CD8-positive, alpha-beta T cell (primary cell): ENCODE measurements at places on chromosomes 12 and 14.

DNA sequence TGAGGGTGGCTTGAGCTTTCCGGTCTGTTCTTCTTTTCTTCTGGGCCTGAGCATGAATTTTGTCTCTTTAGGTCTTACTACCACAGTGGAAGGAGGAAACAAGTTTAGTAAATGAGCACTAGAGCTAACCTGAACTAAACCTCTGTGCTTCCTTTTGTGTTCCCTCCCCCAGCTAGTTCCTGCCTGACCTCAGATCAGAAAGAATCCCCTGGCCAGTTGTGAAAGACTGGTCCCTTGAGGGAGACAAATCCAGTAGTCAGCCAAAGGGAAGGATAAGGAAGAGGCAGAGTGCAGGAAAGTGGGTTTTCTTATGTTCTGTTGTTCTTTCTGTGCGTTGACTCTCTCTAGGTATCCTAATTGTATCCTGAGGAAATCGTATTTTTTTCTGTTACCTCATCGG is 17.5 kb downstream of the ZNF664 start:
- no peak for DNase-seq

GRCh38 chr14:95346820-95347219 is 27.1 kb upstream of the CLMN start:
- no peak for DNase-seq

DNA sequence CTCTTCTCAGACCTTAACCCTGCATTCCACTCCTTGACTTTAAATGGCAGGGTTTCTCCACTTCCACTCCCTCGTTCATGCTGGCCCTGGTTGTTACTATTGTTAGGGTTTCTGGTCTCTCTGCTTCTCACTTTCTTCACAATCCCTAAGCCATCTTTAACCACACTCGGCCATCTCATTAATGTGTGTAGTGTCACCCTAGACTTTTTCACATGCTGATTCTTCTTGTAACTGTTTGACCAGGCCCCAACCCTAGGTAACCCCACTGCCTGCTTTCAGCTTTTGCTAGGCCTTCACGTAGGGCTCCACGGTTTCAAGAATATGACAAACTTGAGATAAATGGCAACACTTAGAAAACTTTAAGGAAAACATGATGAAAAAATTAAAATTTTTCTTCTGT is 195.1 kb downstream of the IPO8 start:
- no peak for DNase-seq

- no peak for DNase-seq
Measured at GRCh38 chr12:39064708-39065107, 159.3 kb upstream of the CPNE8 start.

GRCh38 chr14:68766299-68767247 is 26.3 kb downstream of the ZFP36L1 start:
- DNase-seq: no peak

DNA sequence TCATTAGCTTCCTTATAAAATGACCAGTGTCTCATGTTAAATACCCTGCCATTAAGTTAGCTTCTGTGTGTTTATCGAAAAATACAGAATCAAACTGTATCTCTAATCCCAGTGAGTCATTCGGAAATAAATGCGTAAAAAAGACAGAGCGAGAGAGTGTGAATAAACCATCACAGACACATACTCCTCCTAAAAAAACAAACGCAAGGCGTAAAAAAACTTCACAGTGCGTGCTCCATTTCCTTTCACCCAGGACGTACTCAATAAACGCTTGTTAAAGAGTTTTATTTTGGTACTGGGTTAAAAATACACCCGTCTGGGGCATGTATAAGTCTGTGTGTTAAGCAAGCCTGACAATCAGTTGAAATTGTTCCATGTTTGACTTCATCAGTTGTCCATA is 58.8 kb upstream of the ISM2 start:
- DNase-seq: no peak

DNA sequence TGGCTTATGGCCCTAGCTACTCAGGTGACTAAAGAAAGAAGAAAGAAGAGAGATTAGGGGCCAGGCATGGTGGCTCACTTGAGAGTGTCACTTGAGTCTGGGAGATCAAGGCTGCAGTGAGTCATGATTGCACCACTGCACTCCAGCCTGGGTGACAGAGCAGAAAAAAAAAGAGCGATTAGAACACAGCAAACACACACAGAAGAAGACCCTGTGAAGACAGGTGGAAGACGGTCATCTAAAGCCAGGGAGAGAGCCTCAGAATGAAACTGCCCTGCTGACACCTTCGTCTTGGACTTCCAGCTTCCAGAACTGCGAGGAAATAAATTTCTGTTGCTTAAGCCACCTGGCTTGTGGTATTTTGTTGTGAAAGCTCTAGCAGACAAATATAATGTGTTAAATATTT is 17.5 kb upstream of the PPP1CC start:
- DNase-seq: no peak

- no peak for DNase-seq
Measured at GRCh38 chr14:38208618-38209562, 1.2 kb downstream of the SSTR1 start.

- DNase-seq: no peak
Measured at GRCh38 chr12:5648692-5649359, 216.9 kb downstream of the NTF3 start.

DNA sequence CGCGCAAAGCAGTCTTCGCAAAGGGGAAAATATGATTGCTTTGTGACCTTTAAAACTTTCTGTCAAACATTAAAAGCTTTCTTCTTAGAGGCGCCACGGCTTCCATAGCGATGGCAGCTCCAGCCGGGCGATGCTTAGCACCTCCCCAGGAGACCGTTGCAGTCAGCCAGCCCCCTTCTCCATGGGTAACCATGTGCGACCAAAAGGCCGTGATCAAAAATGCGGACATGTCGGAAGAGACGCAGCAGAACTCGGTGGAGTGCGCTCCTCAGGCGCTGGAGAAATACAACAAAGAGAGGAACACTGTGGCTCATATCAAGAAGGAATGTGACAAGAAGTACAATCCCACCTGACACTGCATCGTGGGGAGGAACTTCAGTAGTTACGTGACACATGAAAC is 12.7 kb upstream of the STON2 start:
- DNase-seq: no peak

- no peak for DNase-seq
Measured at GRCh38 chr12:26798023-26798422, 35.0 kb downstream of the ITPR2 start.

DNA sequence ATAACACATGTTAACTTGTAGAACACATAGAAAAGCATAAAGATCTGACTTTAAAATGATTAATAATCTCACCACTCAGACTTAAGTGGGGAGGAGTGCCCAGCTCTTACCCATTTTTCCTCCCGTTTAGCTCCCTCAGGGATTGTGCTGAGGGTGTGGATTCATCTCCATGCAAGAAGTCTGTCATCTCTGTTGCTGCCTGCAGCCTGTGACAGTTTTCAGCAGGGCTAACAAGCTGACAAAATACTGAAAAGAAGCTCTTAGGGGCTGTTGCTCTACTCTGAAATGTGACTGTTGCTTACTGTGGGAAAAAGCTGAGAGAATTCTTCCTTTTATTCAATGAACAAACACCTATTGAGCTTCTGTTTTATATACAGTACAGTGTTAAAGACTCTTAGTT is 216.2 kb downstream of the CPNE8 start:
- no peak for DNase-seq

GRCh38 chr12:127398016-127398710 is 868.8 kb upstream of the TMEM132C start:
- DNase-seq: no peak

GRCh38 chr12:116620124-116620491 is 60.9 kb downstream of the MAP1LC3B2 start:
- no peak for DNase-seq

- no peak for DNase-seq
Measured at GRCh38 chr14:52988139-52988538, 37.3 kb upstream of the FERMT2 start.

DNA sequence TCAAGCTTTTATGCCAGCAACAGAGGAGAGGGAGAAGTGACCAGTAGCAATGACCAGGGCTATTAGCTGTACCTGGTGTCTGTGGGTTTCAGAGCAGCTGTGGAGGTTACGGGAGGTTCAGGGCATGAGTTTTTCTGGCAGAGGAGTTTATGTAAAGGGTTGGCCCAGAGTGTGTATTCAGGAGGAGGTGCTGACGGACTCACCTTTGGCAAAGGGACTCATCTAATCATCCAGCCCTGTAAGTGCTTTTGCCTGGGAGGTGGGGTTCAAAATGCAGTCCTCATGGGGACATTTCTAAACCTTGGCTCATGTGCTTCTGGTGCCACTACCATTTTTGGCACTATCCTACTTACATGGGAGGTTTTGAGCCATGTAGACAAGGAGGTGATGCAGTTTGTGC is 95.3 kb downstream of the DAD1 start:
- DNase-seq: no peak

DNA sequence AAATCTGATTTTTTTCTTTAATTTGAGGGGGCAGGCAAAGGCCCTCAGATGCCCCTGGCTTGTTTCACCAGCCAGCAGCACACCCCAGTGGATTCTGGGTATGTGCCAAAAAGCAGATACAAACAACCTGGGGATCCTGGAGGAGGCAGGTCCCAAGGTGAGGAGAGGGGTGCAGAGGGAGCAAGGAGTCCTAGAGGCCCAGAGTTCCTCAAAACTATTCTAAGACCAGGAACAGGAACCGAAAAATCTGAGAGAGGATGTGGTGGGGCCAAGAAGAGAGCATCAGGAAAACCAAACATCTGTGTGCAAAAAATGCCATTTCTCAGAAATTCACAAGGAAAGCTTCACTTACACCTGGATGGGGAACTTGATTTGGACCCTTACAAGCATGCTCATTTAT is 8.2 kb downstream of the KCNA5 start:
- no peak for DNase-seq

DNA sequence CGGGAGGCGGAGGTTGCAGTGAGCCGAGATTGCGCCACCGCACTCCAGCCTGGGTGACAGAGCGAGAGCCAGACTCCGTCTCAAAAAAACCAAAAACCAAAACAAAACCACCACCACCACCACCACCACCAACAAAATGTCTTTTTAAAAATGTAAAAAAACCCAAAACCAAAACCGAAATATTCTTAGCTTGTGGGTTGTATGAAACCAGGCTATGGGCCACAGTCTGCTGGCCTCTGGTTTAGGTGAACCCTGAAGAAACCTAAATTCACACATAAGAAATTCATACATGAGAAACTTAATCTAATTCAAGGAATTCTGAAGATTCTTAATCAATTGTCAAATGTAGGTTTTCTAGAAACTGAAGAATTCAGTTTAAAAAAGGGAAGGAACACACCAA is 37.6 kb downstream of the INSM2 start:
- DNase-seq: no peak

DNA sequence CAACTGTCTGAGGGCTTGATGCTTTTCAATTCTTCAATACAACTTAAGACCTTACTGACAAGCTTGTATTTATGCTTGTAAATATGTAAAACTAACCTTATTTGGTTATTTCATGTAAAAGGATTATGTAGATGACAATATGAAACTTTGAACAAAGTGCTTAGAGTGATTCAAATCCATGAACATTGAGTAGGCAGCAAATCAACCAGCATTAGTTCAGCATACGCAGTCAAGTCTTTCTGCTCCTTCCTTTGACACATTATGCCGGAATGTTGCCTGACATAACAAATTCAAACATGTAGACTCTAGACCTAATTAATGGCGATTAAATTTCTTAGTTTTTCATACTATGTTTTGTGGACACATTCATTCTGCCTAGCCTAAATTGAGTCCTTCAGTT is 105.2 kb downstream of the FGD4 start:
- DNase-seq: no peak

DNA sequence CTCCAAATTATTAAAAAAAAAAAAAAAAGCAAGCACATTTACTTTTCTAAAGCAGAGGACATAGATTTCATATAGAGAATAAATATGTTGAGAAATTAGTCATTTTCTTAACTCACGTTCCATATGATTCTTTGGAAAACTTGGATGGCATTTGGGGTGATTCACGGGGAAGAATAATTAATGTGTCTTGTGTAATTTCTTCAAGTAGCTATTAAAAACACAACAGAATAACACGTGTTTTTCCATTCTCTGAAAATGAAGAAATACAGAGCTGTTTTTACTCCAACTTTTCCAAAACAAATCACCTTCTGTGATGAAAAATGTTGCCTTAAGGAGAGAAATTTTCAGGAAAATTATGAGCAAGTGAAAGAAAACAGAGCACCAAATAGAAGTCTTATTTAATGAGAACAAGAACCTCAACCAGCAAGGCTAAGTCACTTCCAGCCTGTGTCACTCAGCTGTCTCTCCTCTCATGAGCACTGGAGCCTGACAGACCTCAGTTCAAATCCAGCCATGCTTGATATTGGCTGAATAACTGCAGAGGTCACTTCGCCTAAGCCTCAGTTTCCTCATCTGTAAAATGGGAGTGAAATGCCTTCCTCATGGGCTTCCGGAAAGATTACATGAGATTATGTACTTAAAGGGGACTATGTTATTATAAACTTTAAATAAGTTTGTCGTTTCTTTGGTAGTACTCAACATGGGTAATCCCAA is 42.8 kb upstream of the NUAK1 start:
- no peak for DNase-seq

GRCh38 chr14:104082807-104083206 is 2.7 kb upstream of the ASPG start:
- peak; percentile 4 for DNase-seq

DNA sequence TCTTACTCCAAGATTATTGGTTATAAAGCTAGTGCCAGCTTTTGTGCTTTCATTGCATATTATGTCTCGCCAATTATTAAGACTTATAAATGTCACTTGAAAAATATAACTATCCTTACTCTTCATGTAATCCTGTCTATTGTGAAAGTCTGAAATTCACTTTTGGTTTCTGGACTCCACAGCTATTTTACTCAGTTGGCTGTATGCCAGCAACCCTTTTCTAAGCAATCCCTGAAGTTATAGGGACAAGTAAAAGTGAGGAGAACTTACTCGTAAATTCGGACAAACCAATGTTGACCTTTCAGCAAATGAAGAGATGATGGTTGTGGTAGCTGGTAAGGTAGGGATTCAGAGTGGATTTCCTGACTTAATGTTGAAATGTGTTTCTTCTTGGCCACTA is 196.3 kb downstream of the NPAS3 start:
- DNase-seq: no peak

- no peak for DNase-seq
Measured at GRCh38 chr12:106003297-106003696, 135.5 kb downstream of the NUAK1 start.

- DNase-seq: no peak
Measured at GRCh38 chr12:59808317-59808910, 212.6 kb downstream of the SLC16A7 start.

DNA sequence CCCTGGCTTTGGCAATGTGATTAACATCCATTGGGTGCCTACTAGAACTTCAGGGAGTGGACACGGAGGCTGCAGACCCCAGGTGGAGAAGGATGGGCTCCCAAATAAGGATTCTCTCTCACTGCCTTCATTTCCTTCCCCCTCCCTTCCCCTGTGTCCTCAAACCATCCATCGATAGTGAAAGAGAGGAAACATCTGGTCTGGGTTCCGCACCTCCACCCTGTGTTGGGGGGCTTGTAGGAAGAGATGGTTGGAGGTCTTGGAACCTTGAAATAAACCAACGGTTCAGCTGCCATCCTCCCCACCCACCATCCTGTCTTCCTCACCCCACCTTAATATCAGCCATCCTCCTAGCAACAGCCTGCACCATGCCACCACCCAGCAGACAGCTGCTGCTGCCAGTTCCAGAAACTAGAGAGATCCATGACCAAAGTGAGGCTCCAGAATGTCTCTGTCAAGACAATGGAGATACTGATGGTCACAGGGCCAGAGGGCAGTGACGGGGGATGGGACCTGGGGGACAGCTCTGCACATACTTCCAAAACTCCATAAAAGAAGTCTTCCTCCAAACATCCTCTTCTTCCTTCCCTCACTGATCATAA is 153.1 kb upstream of the CCND2 start:
- no peak for DNase-seq

- no peak for DNase-seq
Measured at GRCh38 chr12:124871297-124871696, 7.6 kb upstream of the SCARB1 start.
